ENCODE measurements at places on chromosomes 13 and 19.

DNA sequence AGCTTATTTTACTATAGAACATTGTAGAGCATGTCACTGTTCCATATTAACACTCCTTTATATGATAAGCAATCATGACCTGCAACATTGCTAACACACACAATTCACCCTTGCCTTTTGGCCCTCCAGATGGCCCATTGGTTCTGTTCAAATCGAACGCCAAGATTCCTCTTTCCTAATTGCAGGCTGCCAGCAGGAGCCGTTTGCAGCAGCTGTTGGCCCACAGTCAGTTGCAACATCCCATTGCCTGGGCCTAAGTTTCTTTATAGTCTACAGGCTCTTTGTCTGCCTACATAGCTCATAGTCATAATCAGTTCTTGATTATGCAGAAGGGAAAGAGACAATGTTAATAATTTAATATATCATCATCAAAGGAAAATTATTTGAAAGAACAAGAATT, 37.6 kb downstream of the KCTD12 start:
- DNase-seq, result no peak

- DNase-seq, result no peak
Observed at GRCh38 chr19:33374236-33374714, 766 bp downstream of the CEBPG start.

- no peak for DNase-seq
Observed at GRCh38 chr13:30759748-30760147, 24.4 kb downstream of the ALOX5AP start.

DNA sequence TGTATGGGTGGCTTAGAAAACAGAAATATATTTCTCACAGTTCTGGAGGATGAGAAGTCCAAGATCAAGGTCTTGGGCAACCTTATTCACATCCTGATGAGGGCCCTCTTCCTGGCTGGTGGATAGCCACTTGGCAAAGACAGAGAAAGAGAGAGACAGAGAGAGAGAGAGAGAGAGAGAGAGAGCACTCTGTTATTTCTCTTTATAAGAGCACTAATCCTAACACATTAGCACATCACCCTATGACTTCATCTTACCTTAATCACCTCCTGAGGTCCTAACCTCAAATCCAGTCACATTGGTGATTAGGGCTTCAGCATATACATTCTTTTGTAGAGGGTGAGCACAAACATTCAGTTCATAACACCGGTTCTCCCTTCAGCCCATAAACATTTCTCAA, 430.3 kb downstream of the EFNB2 start:
- DNase-seq, result no peak

DNA sequence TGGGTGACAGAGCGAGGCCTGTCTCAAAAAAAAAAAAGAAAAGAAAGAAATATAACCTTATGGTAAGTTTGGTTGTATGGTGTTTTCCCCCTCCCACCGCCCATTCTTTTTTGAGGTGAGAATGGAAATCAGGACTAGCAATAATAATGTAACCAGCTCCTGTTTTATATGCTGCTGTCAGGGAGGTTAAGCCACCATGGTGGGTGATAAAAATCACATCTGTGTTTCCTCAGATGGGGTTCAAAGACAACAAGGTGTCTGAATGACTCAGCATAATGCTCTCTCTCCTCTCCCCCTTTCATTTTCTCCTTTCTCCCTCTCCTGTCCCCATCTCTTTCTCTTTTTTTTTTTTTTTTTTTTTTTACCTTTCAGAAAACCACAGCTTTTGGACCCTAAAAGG, 28.3 kb upstream of the GARRE1 start:
- no peak for DNase-seq

GRCh38 chr13:76527041-76527440, 359.2 kb downstream of the KCTD12 start:
- DNase-seq, result no peak

DNA sequence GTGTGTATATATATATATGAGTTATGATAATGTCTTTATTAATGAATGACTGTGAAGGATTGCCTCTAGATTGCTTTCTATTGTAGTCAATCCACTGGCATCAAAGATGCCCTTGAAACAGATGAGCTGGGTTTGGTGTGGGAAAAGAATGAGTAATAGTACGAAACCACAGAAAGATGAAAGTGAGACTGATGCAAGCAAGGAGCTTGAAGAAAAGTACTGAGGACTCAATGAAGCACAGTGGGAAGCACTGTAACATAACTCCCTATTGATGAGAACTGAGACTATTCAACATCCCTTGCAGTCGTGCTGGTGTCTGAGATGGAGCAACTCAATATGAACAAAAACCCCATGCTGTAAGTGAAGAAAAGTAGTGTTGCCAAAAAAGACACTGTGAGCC, 1794.2 kb downstream of the SLITRK5 start:
- DNase-seq, result peak; percentile 83

GRCh38 chr19:11377237-11377636, 2.8 kb downstream of the SWSAP1 start:
- peak; percentile 87 for DNase-seq

DNA sequence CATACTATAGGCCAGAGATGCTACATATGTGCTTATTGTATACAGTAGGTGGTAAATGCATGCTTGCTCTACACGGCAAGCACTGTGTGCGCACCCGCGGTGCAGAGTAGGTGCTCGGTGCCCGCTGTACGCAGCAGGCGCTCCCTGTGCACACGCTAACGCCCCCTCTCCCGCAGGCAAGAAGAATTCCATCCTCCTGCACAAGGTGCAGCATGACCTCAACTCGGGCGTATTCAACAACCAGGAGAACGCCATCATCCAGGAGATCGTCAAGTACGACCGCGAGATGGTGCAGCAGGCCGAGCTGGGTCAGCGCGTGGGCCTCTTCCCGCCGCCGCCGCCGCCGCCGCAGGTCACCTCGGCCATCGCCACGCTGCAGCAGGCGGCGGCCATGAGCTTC, 17.7 kb downstream of the POLRMT start:
- no peak for DNase-seq

- DNase-seq, result no peak
Observed at GRCh38 chr19:48547722-48548121, 4.2 kb upstream of the SULT2B1 start.

DNA sequence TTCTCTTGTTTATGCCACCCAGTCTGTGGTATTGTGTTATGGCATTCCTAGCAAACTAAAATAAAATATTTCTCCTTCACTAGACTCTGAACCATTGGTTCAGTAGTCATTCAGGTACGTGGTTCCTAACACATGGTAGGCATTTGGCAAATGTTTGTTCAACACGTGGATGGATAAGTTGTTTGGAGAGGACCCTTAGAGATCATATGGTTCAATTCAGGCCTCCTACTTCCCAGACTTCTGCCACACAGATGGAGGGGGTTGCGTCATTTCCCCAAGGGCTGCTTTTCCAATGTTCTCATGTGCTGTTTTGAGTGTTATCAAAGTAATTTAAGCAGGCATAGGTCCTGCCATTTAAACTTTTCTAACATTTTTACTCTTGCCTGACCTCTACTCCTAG, 6.7 kb downstream of the CXCL17 start:
- DNase-seq, result no peak

GRCh38 chr19:17326595-17326966, 8.1 kb downstream of the ANO8 start:
- DNase-seq, result no peak

DNA sequence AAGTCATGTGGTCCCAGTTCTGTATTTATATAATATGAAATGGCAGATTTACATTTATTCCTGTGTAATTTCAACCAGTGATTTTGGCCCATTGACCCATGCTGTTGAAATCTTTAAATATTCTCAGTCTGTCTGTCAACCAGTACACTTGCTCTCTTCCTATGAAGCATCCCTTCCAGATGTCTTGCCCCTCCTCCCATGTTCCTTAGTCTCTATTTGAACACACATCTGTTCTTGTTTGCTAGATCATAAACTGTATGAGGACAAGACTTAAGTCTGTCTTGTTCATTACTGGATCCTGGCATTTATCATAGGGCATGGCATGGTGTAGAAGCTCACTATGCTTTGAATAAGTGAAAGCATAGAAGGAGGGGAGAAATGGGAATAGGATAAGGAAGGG, 34.9 kb downstream of the STARD13 start:
- no peak for DNase-seq
